Activated naive CD8-positive, alpha-beta T cell treated with anti-CD3 and anti-CD28 coated beads, Interleukin-2, amount 10 ng/mL, durations not matched to agents 7 days and 5 days (primary cell): ENCODE measurements at places on chromosomes 7 and 10. TPM values are rescaled to one million over a fixed set of nuclear protein-coding genes. Genes with fewer than 3 reads are reported as not detected.

The NRCAM gene
- 0.99 TPM for total RNA-seq

DNA sequence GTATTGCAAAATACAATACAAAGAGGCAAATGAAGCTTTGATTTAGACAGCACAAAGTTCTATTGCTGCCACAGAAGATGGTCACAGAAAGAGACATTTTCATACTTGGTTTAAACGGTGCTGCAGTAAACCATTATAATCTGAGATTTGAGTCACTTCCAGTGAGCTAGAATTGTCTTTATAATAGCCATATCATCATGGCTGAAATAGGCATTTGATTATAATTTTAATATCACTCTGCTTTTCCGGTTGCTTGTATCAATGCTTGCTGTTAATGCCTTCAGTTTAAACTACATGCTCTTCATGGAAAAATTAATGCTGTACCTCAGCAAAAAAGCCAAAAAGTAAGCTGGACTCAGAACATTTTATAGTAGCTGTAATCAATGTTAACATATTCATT lies 48.5 kb downstream of the CPEB3 start:
- peaks cover 19% of the 10 kb centered on the region for H3K4me1 ChIP-seq
- H3K36me3 ChIP-seq, result peaks cover 15% of the 10 kb centered on the region
- DNase-seq, result no peak
- H3K27ac ChIP-seq, result no peak overlapping the region
- peaks cover 7% of the 10 kb centered on the region for H3K27me3 ChIP-seq
- no peak overlapping the region for H3K4me3 ChIP-seq

GRCh38 chr7:22819476-22819875 lies 3.2 kb downstream of the TOMM7 start:
- H3K27ac ChIP-seq, result no peak overlapping the region
- no peak for DNase-seq
- peaks cover 19% of the 10 kb centered on the region for H3K36me3 ChIP-seq
- no peak overlapping the region for H3K4me3 ChIP-seq
- peaks cover 30% of the 10 kb centered on the region for H3K4me1 ChIP-seq
- no peaks in the 10 kb centered on the region for H3K27me3 ChIP-seq

- peaks cover 5% of the 10 kb centered on the region for H3K4me1 ChIP-seq
- no peaks in the 10 kb centered on the region for H3K36me3 ChIP-seq
- peaks cover 53% of the 10 kb centered on the region for H3K27me3 ChIP-seq
- peak within 1 kb of the TSS; percentile 69 for H3K4me3 ChIP-seq
These were observed at the start of gene TFPI2 for GRCh38 chr7:93890464-93891068. TSS of gene TFPI2 (minus strand) at chr7:93890753. CDS start at chr7:93890678, 75 bp downstream.
